Lung microvascular endothelial cell (primary cell): ENCODE measurements at places on chromosomes 7 and 10.

DNA sequence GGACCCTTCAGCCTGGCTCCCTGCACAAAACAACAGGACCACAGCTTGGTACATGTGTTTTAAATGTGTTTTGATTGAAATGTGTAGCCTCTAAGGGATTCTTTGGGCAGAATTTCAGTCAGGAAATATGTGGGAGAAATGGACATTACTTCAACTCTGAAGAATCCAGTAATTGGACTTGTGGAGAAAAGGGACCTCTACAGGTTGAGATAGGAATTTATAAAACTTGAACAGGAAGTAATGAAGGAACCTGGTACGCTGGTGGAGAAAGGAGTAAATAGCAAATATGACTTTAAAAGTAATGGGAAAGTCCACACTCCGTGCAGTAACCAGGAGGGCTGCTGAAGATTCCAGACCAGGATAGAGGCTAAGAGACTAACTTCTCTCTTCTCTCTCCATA is 220.5 kb downstream of the LHFPL3 start:
- DNase-seq = no peak

DNA sequence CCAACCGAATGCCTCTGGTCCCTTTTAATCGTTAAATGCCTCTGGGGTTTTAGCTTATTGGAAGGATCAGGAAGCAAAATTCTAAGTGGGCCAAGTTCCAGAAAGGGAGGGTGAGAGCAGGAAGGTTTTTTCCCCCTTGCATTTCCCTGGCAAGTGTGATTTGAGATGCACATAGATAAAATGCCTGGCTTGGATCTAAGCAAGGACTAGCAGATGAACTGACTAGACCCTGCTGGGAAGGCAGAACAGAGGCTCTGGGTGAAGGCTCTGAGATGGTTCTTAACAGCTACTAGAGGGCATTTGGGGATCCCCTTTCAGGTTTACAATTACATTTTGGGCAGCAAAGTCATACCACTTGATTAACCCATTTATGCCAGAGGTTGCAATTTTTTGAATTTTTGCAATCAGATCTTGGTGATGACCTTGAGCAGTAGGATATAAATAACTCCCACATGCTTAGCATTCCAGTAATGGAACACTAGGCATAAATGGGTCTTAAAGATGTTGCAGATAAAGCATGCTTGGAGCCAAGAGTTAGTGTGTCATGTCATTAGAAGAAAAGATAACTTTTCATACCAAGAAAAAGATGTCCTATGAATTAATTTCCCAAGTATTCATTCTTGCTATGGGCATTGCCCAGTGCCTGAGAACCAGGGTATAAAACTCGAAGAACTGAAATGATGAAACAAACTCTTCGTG is 205.9 kb downstream of the SEC23IP start:
- DNase-seq = no peak

GRCh38 chr10:124262971-124263370 is 155.8 kb downstream of the OAT start:
- DNase-seq = no peak

DNA sequence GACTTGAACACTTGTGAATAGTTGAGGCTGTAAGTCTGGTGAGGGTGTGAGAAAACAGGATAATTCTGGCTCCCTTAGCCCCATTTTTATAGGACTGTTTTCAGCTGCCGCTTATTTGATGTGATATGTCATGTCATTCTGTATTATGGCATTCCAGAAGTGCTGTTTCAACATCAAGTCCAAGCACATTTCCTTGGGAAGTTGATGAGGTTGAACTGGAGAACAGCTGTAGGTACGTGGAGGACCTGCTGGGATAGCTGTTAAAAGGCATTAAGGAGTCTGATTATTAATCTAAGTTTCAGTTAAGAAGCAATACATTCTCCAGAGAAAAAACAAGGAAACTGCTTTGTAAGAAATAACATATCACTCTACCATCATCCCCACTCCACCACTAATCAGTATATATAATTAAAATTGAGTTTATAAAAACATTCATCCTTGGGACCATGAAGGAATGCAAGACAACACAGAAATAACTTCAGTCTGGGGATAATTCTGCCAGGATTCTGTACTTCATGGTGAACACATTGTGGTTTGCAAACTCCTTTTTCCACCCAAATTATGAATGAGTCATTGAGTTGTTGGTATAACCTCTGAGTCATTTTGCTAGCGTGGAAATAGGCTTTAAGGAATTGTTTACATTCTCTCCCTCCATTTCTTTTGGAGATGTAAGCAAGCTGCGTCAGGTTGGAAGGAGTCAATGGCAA is 39.9 kb upstream of the TMEM229A start:
- peak; percentile 12 for DNase-seq

DNA sequence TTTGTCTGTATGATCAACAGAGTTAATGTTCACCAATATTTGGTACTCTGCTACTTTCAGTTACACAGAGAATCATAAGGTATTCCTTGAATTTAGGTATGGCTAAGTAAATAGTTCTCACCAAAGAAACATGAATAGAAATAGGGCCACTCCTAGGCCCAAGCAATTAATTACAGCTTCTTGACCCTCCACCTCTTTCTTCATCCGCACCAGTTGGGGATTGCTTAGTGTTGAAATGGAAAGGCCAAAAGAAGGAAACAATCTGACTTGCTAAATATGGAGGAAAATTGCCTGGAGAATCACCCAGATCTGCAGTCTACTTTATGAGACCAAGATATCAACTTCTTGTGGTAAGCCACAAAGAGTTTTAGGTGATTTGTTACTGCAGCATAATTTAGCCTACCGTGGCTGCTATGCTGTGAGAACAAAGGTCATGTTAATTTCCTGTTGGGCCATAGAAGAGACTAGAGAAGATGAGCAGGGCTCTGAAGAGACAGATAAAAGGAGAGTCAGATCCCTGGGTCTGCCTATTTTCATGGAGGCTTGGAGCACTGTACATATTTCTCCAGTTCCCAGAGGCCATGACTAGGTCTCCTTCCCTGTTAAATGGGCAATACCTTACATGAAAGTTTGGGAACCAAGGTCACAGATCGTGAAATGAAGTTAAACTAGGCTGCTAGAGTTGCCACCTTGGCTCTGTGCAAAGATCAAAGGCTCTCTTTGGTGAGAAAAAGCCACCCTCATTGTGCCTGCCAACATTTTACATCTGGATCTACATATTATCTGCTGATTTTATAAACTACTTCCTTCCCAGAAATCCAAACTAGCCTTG is 93.3 kb upstream of the GDF10 start:
- no peak for DNase-seq
